ENCODE measurements at places on chromosomes 16 and 17.

GRCh38 chr16:87325423-87325858 lies 8.2 kb upstream of the C16orf95 start:
- no peak for DNase-seq

DNA sequence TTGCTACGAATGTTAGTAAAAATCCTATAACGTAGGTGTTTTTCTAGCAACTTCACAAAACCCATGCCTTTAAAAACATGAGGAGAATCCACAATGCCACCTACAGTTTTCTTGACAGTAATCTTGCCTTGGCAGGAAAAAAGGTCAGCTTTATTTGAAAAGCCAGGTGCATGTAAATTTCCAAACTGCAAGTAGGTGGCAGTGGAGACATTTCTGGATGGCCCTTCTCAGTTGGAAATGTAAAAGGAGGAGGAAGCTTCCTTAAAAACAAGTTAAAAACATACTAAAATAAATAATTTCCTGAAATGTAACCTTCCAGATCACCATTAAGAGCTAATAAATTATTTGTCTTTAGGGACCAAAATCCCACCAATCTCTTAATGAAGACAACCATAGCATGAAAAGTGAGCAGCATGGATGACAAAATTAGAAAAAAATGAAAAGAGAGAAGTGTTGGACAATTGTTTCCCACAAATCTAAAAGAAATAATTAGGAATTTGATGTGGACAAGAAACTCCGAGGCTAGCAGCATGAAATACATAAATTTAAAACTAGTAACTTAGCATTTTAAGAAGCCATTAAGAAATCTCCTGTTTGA lies 152.2 kb downstream of the SNX11 start:
- no peak for DNase-seq

GRCh38 chr16:23229714-23230113 lies 47.2 kb downstream of the SCNN1G start:
- no peak for DNase-seq

DNA sequence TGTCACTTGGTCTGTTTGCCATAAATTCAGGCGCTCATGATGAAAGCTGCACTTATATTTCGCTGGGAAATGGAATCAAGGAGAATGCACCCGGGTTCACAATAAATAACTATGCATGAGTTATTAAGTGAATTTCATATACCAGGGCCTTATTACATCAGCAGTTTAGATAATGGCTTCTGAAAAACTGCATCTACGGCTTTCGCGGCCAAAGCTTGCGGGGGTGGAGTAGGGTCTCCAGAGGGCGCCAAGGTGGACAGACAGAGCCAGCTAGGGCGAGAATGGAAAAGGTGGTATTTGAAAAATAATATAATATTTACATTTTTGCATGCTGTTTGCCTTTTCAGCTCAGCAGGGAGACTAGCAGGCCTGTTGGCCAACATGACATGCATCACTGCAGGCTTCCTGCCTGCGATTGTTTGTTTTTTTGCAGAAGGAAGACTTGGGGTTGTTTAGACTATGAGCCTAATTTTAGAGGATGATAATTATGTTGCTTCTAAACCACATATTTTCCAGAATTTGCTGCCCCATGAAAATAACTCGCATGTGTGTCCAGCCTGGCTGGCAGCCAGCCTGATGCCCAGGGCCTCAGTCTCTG lies 173.8 kb upstream of the IRX3 start:
- DNase-seq, result no peak

DNA sequence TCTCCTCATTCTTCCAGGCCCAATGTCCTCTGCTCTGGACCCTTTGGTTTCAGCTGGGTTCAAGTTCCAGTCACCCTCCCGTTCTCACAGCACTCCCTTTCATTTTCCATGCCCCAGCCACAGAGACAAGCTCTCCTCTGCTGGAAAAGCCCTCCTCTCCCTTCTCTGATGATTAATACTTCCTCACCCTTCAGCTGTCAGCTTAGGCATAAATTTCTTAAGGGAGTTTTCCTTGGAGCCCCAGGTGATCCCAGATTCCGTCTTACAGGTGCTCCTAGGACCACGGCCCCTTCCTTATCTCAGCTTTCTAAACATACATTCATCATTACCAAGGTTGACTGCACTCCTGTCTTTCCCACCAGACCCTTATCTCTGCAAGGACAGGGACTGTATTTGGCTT lies 10.4 kb downstream of the CHAD start:
- no peak for DNase-seq

DNA sequence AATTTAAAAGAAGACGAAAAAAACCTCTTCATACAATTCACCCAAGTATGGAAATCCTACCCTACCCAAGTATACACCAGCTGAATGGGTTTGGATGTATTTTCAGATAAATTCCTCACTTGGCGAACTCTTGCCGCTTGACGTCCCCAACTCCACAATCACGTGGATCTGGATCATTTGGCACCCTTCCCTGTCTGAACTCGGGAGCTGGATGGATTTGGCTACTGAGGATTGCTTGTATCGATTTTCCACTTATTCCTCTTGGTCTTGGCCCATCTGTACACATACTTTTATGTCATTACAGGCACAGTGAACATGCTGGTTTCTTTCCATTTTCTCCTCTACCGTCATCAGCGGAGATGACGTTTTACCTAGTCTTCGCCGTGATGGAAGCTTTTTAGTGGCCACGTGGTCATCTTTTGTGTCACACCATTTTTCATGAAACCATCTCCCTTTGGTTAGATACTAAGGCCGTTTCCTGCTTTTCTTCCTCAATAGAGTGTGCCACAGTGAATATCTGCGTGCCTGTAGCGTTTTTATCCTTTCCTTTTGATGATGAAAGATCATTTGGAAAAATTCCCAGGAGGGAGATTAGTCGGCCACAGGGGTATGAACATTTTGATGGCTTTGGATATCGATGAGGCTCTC lies 47.1 kb downstream of the CMIP start:
- no peak for DNase-seq

DNA sequence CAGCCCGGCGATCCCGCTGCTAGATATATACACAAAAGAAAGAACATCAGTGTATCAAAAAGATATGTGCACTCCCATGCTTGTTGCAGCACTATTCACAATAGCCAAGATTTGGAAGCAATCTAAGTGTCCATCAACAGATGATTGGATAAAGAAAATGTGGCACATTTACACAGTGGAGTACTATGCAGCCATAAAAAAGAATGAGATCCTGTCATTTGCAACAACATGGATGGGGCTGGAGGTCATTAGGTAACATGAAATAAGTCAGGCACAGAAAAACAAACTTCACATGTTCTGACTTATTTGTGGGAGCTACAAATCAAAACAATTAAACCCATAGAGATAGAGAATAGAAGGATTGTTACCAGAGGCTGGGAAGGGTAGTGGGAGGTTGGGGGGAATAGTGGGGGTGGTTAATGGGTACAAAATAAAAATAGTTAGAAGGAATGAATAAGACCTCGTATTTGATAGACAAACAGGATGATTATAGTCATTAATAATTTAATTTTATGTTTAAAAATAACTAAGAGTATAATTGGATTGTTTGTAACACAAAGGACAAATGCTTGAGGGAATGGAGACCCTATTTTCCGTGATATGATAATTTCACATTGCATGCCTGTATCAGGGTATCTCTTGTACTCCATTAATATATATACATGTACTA lies 176.7 kb upstream of the NOG start:
- DNase-seq, result no peak

- DNase-seq, result no peak
Observed at GRCh38 chr16:57089406-57089805, 3.0 kb upstream of the CPNE2 start.

DNA sequence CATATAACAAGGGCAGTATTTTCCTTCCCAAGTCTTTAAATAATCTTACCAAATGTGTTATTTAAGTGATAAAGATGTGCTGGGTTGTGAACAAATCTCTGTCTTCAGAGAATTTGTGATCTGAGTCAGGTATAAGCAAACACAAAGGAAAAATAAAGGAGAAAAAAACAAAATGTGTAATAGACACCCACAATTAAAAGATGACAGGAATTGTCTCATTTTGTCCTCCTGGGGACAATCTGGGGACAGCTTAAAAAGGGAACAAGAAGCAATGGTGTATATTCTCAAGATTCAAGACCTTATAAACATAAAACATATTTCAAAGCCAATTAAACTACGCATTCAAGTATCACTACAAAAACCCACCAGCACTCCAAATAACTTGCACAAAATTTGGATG lies 107.2 kb downstream of the TRIM37 start:
- no peak for DNase-seq

DNA sequence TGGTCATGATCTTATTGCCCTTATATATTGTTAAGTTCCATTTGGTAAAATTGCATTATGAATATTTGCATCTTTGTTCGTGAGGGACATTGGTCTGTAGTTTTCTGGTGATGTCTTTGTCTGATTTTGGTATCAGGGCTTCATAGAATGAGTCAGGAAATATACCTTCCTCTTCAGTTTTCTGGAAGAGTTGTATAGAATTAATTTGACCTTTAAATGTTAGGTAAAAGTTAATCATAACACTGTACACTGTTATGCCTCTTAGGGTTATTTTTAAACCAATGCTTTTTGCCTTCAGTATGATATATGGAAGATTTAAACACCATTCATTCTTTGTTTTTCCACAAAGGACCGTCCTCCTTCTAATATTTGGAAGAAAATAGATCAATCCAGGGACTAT lies 180.0 kb downstream of the CHD9 start:
- DNase-seq, result no peak

DNA sequence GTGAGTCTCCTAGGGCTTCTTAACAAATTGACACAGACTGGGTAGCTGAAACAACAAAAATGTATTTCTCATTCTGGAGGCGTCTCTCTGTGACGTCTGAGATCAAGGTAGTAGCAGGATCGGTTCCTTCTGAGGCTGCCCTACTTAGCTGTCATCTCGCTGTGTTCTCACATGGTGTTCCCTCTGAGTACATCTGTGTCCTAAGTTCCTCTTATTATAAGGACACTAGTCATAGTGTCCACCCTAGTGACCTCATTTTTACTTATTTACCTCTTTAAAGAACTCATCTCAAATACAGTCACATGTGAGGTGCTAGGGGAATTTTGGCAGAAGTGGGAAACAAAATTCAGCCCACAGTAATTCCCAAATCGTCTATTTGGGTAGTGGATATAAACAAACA lies 529.1 kb downstream of the NPIPA7 start:
- no peak for DNase-seq

GRCh38 chr17:32503251-32504165 lies 16.7 kb downstream of the CDK5R1 start:
- DNase-seq, result no peak

GRCh38 chr17:45953561-45953960 lies 45.5 kb upstream of the STH start:
- no peak for DNase-seq

- no peak for DNase-seq
Observed at GRCh38 chr17:76388966-76389888, 4.8 kb downstream of the SPHK1 start.

- no peak for DNase-seq
Observed at GRCh38 chr17:44601973-44602372, 44.7 kb downstream of the FZD2 start.

DNA sequence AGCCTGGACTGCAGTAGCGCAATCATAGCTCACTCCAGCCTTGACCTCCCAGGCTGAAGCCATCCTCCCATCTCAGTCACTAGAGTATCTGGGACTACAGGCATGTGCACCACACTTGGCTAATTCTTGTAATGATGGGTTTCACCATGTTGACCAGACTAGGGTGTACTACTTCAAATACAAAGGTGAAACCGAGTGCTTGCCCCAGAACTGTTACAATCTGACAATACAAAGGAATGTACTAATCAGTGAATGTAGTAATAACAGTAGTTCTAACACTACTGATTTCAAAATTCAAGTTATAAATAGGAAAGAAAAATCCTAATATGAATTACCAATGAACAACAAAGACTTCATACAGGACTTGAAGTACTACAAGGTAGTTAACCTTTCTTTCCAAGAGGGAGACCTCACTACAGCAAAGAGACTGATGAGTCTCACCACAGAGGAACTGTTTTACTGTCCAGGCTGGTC lies 24.4 kb downstream of the CRK start:
- DNase-seq, result no peak

GRCh38 chr16:24189941-24190340 lies 66.2 kb upstream of the CACNG3 start:
- no peak for DNase-seq

DNA sequence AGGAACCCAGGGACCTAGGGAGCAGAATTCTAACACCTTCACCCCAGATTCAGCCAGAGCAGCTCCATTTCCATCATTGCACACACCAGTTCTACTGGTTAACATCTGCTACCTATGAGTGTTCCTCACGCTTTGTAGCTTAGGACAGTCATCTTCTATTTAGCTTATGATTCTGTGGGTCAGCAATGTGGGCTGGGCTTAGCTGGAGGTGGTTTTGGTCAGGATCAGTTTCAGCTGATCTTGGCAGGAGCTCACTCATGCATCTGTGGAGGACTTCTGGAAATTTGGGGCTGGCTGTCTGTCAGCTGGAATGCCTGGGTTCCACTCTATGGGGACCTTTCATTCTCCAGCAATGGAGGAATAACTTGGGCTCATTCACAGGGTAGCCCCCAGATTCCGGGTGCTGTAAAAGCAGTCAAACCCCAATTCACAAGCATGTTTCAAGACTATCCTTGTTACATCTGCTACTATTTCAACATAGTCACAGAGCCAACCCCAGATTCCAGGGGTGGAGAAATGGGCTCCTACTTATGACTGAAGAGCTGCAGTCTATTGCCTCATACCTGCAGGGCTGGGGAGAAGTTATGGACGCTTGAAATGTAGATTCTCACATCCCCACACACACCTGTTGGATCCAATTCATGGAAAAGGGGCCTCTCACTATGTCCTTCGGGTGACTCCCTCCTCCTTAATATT lies 3.4 kb upstream of the HP start:
- DNase-seq, result no peak

DNA sequence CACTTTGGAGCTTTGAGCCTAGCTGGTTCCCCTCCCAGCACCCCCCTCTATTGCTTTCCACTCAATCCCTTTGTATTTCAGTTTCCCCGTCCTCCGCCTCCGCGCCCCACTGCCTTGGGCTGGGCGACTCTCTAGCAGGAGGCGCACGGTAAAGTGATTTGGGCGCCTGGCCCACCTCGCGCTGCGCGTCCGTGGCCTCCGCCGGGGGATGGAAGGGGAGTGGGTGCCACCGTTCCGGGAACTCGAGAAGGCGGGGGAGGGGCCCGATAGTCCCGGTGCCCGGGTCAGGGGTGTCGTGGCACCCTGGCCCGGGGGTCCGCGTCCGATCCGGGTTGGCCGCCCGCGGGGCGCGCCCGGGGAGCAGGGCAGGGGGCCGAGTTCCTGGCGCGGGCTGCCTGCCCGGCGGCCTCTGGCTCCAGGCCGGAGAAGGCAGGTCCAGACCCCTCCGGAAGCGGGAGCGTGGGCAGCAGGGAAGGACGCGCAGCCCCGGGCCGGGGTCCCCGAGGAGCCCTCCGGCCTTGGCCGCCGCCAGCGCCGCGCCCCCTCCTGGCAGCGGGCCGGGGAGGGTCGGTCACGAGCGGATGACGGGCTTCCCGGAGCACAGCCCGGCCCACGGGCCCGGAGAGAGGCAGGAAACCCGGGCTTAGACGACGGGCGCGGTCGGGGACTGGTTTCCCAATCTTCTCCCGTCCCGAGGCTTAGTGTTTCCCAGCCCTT lies 15.8 kb downstream of the MEOX1 start:
- DNase-seq, result no peak

- DNase-seq, result no peak
Observed at GRCh38 chr17:2854143-2855055, 58.2 kb downstream of the RAP1GAP2 start.

- no peak for DNase-seq
Observed at GRCh38 chr16:27803775-27804549, 254.0 kb downstream of the KATNIP start.

Data from stimulated activated CD8-positive, alpha-beta memory T cell treated with anti-CD3 and anti-CD28 coated beads, Interleukin-2, amount 100 ng/mL, for 1 hour (primary cell).